ENCODE measurements at places on chromosomes 5 and 9. TPM values are rescaled to one million over a fixed set of nuclear protein-coding genes. Genes with fewer than 3 reads are reported as not detected.
A peak's percentile ranks its signal among the peaks of the same experiment; 100 is the strongest.

DNA sequence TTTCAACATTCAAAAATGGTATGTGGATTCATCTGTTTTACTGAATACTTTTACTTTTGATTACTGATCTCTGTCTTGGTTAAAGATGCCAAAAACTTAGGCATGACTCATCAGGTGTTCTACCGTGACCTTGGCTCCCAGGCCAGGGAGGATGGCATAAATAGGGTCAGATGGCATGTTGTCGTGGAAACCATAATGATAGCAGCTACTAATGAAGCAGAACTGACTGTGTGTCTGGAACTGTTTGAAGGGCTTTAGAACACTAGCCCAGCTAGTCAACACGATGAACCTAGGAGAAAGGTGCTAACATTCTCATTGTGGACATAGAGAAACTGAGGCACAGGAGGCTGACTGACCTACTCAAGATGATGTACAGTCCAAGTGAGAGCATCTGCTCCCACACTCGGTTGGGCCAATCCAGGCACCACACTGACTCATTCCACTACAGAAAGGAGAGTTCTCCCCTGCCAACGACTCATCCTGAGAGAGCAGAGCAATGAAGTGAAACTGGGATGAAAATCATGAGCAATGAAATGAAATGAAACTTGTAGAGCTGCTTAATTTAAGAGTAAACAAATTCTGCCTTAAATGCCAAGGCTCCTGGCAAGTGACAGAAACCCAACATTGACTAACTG, 116.0 kb downstream of the TENT4A start:
- no peak for DNase-seq

GRCh38 chr5:72651109-72651508, 143.9 kb upstream of the ZNF366 start:
- no peak for DNase-seq

- no peak for DNase-seq
Measured at GRCh38 chr9:35579130-35579529, 25.9 kb upstream of the TESK1 start.

DNA sequence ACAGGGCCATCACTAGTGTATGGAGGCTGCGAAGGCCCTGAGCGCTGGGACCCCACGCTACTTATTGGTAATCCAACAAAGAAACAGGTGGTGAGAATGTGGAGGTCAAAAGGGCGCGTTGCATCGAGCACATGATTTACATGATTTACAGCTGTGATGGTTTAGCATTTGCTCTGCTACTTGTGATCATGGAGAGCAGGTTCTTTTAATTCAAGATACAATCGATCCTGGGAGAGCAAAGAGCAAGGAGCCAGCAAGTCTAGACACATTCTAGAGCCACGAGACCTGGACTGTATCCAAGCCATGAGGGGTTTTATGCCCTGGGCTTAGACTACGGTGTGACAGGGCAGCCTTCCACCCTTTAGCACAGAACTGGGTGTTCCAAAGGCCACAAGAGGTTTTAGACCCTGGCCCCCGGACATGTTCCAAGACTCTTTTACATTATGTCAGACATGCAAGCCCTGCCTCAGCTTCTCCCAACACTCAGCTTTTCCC, 47.0 kb upstream of the CLK4 start:
- DNase-seq, result no peak

DNA sequence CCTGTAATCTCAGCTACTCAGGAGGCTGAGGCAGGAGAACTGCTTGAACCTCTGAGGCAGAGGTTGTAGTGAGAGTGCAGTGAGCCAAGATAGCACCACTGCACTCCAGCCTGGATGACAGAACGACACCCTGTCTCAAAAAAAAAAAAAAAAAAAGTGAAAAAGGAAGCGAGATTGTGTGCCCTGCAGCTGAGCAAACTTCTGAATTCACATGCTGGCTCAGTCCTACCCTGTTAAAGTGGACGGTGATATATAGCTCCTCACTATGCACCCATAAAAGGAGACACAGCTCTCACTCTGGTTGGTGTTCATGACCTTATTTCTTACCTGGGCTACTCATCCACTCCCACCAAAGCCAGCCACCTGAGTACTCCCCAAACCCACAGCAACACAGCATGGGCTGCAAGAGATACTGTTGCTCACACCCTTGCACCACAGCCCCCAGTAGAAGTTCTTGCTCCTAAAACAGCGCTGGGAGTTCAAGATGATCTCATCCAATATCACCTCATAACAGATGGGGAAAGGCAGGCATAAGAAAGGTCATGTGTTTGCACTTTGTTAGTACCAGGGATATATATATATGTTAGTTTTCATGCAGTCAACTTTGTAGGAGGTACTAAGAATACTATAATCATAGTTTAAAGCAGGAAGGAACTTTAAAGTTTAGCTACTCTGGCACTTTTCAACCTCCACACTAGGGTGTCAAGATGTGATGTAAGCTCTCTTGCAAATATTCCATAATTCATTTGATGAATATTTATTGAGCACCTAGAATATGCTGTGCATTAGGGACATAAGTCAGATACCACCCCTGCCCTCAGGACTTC, 4.0 kb downstream of the TTLL11 start:
- DNase-seq, result no peak

- DNase-seq, result no peak
Measured at GRCh38 chr5:134048864-134049263, 44.1 kb upstream of the VDAC1 start.

- DNase-seq, result no peak
Measured at GRCh38 chr5:36900283-36900682, 23.7 kb downstream of the NIPBL start.

DNA sequence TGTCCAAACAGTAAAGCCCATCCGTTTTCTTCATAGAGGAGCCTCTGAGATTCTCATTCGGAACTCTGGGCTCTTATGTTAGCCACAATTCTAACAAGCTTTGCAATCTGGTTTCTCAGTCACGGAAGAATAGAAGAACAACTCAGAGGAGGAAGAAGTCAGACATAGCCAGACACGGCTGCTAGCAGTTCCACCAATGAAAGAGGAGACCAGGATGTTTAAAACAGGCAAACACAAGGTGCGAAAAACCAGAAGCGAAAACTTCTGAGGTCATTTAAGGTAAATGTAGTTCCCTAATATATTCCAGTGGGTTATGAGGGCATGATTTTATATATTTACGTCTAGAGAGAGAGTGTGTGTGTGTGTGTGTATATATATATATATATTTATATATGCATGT, 34.1 kb upstream of the GDNF start:
- DNase-seq, result no peak

DNA sequence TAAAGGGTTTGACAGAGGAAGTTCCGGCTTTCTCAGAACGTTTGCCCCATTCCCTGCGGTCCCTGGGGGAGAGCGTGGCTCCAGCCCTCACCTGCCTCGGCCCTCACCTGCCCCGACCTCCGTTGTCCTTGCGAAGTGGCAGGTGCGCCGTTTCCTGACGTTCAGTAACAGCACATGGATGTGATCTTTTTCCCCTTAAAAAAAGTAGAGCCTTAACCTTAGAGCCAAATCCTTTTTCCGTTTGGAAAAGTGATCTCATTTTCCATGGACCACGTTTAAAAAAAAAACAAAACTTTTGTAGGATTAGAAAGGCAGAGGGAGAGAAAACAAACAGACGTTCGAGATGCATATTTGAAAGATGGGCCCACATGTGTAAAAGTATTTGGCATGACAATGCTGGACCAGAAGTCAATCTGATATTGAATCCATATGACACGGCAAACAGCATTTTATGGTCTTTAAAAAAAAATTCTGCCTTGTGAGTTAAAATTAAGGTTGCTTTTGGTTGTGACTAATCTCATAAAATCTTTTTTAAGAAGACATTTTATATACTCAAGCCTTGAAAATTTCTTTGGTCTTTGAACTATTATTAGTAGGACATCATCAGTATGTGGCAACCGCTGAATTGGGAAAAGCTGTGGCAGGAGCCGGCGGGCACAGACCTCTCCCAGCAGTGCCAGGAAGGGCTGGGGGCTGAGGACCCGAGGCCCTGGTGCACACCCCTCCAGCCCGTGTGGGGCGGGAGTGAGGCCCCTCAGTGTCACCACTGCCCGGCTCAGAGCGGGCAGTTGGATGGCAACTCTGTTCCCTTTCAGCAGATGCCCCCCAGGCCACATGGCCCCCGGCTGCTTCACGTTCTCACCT, 42.5 kb upstream of the EXOC3 start:
- DNase-seq, result peak; percentile 77

GRCh38 chr9:129908906-129909305, 73.6 kb downstream of the USP20 start:
- DNase-seq, result no peak

DNA sequence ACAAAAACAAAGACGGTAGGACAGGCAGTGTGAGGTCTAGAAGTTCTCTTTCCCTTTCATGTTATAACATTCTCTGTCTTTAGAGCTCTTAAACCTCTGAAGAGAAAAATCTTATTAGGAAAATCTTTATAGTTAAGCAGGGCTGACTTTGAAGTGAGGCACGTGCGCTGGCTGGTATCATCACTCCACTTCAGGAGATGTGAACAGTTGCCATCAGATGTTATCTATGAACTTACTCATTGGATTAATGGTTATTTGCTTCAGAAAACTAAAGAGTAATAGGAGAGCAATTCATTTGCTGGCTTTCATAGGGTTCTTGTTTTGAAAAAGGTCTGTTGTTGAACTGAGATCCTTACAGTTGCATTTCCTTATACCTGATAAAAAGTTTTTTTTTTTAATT, 25.7 kb downstream of the LRRTM2 start:
- DNase-seq, result no peak

DNA sequence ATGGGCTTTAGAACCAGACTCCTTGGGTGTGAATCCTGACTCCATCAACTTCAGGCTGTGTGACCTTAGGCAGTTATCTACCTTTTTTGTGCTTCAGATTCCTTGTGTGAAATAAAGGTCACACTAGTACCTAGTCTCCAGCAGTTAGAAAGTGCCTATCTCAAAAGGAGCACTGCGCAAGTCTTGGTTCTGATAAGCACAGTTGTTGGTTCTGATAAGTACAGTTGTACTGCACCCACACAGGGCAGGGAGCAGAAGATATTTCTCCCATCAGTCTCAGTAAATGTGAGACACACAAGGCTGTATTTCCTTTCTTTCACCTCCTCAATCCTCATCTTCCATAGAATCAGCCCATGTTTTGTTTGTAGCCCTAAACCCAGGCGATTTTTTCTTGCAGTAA, 116.6 kb upstream of the DPYSL3 start:
- DNase-seq, result no peak

DNA sequence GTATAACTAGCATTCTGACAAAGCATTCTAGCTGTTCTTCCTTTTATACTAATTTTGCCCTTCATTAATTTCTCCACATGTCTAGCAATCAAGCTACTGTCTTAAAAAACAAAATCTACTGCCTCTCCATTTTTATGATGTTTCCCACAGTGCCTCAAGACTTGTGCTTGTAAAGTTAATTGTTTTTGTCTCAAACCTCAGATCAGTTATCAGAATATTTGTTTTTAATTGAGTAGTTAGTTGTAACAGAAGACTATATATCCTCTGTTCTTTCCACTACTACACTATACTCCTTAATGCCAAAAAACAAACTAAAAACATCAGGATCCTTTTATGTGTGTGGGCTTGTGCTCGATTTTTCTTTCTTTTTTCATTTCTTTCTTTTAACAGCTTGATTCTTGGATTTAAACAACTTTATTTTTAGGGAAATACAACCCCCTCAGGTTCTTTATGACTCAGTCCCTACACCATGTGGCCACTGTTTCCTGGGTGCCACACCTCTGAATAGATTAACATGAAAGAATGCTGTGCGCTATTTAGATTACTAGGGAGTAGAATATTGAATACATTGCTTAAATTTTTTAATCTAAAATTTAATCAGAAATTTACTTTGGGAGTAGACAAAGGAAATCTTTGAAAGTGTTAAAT, 1.2 kb downstream of the ASPN start:
- DNase-seq, result no peak

OTP gene
- polyA plus RNA-seq, result not detected

TMEM252 gene
- 1.8 TPM for polyA plus RNA-seq

IL17B gene
- polyA plus RNA-seq, result 297 TPM

Measured in hindlimb muscle (tissue), 1 donor.